Fibroblast of lung (primary cell): ENCODE measurements at places on chromosomes 1 and 21. TPM values are rescaled to one million over a fixed set of nuclear protein-coding genes. Genes with fewer than 3 reads are reported as not detected.

- DNase-seq: peak; percentile 97
- peak overlapping the region; percentile 75 for H3K4me3 ChIP-seq
- peak overlapping the region; percentile 90 for H3K27ac ChIP-seq
- H3K27me3 ChIP-seq: no peaks in the 10 kb centered on the region
Measured at GRCh38 chr1:31798433-31799195, 17.2 kb downstream of the SPOCD1 start.

DNA sequence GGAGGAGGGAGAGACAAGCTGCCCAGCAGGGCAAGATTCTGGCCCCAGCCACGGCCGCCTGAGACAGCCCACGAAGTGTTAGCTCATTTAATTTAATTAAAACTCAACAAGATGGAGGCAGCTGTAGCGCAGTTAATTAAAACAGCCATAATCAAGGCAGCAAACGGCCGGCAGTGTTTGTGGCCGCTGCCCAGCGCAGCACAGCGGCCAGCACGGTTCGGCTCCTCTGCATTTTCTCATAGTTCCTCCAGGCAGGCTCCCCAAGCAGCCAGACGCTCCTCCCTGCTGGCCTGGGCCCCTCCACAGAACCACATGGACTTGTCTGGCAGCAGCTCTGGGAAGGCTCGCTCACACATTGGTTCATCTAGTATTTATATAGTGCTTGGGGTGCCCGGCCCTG lies 40.0 kb downstream of the PTPRF start:
- no peak overlapping the region for H3K27ac ChIP-seq
- peaks cover 2% of the 10 kb centered on the region for H3K4me1 ChIP-seq
- no peak for DNase-seq
- no peaks in the 10 kb centered on the region for H3K27me3 ChIP-seq
- peaks cover 2% of the 10 kb centered on the region for H3K36me3 ChIP-seq

SMIM12 gene
- 14.4 and 18.2 TPM in 2 replicates for total RNA-seq

- H3K4me3 ChIP-seq: no peak overlapping the region
- no peaks in the 10 kb centered on the region for H3K4me1 ChIP-seq
- no peaks in the 10 kb centered on the region for H3K27me3 ChIP-seq
- H3K27ac ChIP-seq: no peak overlapping the region
Measured at GRCh38 chr1:190226006-190226405, 251.7 kb downstream of the BRINP3 start.

SPRR2E gene
- not detected in 2 replicates for total RNA-seq

DNA sequence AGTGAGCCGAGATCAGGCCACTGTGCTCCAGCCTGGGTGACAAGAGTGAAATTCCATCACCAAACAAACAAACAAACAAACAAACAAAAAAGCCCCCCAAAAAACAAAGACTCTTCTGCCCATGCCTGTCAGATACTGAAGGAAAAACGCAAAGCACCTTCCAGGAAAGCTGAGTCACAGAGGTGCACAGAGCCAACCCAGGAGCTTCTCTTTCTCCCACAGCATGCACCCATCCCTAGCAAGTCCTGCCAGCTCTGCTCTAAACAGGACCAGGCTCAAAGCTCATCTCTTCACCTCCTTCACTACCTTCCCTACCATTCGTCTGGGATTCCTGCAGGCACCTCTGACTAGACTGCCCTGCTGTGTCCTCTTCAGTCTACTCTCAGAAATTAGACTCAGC lies 46.5 kb downstream of the ETS2 start:
- no peak overlapping the region for H3K27ac ChIP-seq
- peaks cover 2% of the 10 kb centered on the region for H3K4me1 ChIP-seq
- H3K27me3 ChIP-seq: no peaks in the 10 kb centered on the region
- DNase-seq: no peak
- no peaks in the 10 kb centered on the region for H3K36me3 ChIP-seq
- H3K4me3 ChIP-seq: no peak overlapping the region

- H3K36me3 ChIP-seq: no peaks in the 10 kb centered on the region
- no peaks in the 10 kb centered on the region for H3K27me3 ChIP-seq
- no peaks in the 10 kb centered on the region for H3K4me1 ChIP-seq
- H3K4me3 ChIP-seq: no peak overlapping the region
- H3K27ac ChIP-seq: no peak overlapping the region
- DNase-seq: no peak
Measured at GRCh38 chr1:67482733-67483482, 52.7 kb upstream of the SERBP1 start.

DNA sequence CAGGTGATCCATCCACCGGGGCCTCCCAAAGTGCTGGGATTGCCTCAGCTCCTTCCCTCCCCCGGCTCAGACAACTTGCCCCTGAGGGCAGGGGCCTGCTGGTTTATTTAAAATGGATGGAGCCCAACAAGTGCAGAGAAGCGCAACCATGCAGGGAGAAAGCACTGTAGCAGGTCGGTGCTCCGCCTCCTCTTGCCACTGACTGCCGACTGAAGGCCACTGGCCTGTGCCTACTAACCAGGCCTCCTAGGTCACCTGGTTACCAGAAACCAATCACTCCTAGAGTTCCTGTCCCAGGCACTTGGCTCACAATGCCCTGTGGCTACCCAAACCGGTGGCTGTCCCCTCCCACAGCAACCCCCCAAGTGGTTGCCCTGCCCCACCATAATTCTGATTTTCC lies 35.9 kb downstream of the ZNF695 start:
- no peaks in the 10 kb centered on the region for H3K27me3 ChIP-seq
- H3K4me3 ChIP-seq: no peak overlapping the region
- H3K4me1 ChIP-seq: no peaks in the 10 kb centered on the region

CRP gene
- total RNA-seq: not detected in 2 replicates

- no peak overlapping the region for H3K4me3 ChIP-seq
- H3K4me1 ChIP-seq: no peaks in the 10 kb centered on the region
- H3K27ac ChIP-seq: no peak overlapping the region
Measured at GRCh38 chr1:224753491-224753890, 137.4 kb downstream of the CNIH3 start.

PLPPR5 gene
- under 0.01 TPM in 1 of 2 replicates, not detected in the other for total RNA-seq

DNA sequence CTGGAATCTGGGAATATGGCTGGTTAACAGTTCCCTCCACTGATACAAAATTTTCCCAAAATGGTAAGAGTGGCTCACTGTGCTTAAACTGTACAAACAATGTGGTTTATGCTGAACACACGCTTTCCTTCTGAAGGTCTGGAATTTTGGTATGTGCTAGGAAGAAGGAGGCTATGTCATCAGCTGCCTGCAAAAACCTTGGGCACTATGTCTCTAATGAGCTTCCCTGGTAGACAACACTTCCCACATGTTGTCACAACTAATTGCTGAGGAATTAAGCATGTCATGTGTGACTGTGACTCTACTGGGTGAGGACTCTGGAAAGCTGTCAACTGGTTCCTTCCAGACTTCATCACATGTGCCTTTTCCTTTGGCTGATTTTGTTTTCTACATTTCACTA lies 29.2 kb downstream of the IPP start:
- DNase-seq: peak; percentile 72
- no peak overlapping the region for H3K4me3 ChIP-seq
- H3K4me1 ChIP-seq: peaks cover 3% of the 10 kb centered on the region

DNA sequence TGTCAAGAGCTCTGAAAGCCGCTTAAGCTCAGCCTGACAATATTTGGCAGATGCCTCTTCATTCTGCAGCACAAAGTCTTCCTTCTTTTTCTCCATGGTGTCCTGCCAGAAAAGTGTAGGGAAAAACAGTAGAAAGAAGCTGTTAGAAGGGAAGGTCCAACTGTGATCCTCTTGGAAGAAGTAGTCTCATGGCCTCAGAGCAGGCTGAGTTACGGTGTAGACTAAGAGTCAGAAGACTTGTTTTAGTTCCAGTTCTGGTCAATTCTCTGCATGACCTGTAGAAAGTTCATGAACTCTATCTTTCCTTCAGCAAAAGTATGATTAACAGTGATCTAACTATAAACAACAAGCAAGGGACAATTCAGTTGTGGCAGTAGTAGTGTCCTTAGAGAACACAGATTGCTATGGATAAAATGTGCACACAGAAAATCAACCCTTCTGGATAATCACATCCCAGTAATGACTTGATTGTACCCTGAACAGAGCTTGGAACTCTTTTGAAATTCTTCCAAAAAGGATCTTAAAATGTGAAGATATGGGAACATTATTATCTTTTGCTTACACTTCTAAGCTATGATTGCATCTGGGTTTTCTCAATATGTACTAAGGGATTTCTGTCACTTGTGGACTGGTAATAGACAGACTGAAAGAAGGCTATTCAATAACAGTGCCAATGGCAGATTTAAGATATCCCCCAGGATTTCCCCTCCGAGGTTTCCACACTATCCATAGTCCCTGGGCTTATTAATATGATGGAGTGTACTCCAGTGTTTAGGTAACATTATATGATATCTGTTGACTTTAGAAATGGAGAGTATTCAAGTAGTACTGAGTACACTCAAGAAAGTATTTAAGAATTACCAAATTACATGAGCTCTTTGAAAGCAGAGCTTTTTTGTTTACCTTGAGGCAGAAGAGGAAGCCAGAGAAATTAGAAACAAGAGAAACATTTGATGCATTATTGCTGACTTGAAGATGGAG lies 22.1 kb upstream of the GBP2 start:
- no peaks in the 10 kb centered on the region for H3K4me1 ChIP-seq
- DNase-seq: no peak
- H3K4me3 ChIP-seq: no peak overlapping the region
- H3K36me3 ChIP-seq: no peaks in the 10 kb centered on the region
- no peak overlapping the region for H3K27ac ChIP-seq
- no peaks in the 10 kb centered on the region for H3K27me3 ChIP-seq

RAB3B gene
- 7.2 and 36.5 TPM in 2 replicates for total RNA-seq

GRCh38 chr21:41294548-41295231 lies 21.9 kb upstream of the FAM3B start:
- no peak overlapping the region for H3K4me3 ChIP-seq
- H3K27me3 ChIP-seq: no peaks in the 10 kb centered on the region
- H3K4me1 ChIP-seq: no peaks in the 10 kb centered on the region
- DNase-seq: no peak

E2F2 gene
- total RNA-seq: 0.17 TPM in 1 of 2 replicates, not detected in the other

DNA sequence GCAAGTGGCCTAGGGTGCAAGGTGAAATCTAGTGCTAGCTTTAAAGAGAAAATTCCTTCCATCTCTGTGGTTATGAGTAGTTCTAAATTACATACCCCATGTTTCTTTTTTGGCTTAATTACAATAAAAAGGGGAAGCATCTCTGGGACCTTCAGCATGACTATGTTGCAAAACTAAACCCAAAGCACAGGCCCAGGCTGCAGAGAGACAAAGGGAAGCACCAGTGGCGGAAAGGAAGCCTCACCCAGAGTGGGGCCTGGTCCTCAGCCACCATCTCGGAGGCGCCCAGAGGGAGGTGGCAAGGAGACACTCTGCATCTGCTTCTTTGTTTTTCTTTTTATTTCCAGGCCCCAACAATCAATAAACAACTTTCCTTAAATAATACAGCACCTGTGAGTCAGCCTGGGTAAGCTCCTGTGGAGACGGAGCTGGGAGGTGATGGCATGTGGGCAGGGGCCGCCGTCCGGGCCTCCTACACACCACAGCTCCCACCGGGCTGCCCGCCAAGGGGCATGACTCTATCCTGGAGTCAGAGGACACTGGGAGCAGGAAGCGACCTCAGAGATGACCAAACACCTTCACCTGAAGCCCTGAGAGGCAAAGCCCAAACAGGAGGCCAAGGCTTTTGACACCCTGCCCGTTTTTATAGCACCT lies 21.7 kb downstream of the ITPKB start:
- no peaks in the 10 kb centered on the region for H3K4me1 ChIP-seq
- peak; percentile 25 for DNase-seq
- H3K27ac ChIP-seq: no peak overlapping the region
- H3K36me3 ChIP-seq: no peaks in the 10 kb centered on the region

- H3K27ac ChIP-seq: no peak overlapping the region
- no peaks in the 10 kb centered on the region for H3K36me3 ChIP-seq
- DNase-seq: peak; percentile 42
- H3K4me3 ChIP-seq: no peak overlapping the region
Measured at GRCh38 chr1:53620061-53620855, 118.7 kb downstream of the GLIS1 start.

GRCh38 chr1:205632669-205633169 lies 908 bp upstream of the ELK4 start:
- DNase-seq: no peak
- H3K27me3 ChIP-seq: peaks cover under 1% of the 10 kb centered on the region
- H3K27ac ChIP-seq: no peak overlapping the region
- peaks cover 9% of the 10 kb centered on the region for H3K4me1 ChIP-seq
- H3K36me3 ChIP-seq: no peaks in the 10 kb centered on the region

GRCh38 chr1:168498956-168499687 lies 44.7 kb downstream of the XCL2 start:
- no peaks in the 10 kb centered on the region for H3K4me1 ChIP-seq
- H3K27ac ChIP-seq: no peak overlapping the region
- no peaks in the 10 kb centered on the region for H3K36me3 ChIP-seq
- DNase-seq: no peak
- no peak overlapping the region for H3K4me3 ChIP-seq

GRCh38 chr1:232628335-232629249 lies 1.3 kb downstream of the SIPA1L2 start:
- no peak overlapping the region for H3K27ac ChIP-seq
- no peaks in the 10 kb centered on the region for H3K36me3 ChIP-seq
- H3K27me3 ChIP-seq: peaks cover 11% of the 10 kb centered on the region
- no peaks in the 10 kb centered on the region for H3K4me1 ChIP-seq

NR5A2 gene
- not detected in 2 replicates for total RNA-seq

DNA sequence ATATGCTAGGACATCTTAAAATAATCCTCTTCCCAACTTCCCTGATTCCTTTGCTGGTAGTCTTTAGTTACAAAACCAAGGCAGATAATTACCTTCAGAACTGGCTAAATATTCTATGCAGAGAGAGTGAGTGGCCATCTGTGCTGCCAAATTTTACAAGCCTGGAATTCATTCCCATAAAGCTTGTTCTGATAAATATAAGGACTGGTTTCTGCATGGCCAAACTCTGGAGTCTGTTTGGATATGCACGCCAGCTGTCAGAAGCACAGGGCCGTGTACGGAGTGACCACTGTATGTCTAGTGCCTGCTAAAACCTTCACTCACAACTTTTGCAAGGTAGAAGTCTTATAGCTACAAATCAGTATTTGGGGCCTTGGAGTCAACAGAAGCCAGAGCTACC lies 66.5 kb upstream of the RAVER2 start:
- H3K4me1 ChIP-seq: no peaks in the 10 kb centered on the region
- H3K27ac ChIP-seq: no peak overlapping the region
- DNase-seq: no peak
- H3K4me3 ChIP-seq: no peak overlapping the region

DNA sequence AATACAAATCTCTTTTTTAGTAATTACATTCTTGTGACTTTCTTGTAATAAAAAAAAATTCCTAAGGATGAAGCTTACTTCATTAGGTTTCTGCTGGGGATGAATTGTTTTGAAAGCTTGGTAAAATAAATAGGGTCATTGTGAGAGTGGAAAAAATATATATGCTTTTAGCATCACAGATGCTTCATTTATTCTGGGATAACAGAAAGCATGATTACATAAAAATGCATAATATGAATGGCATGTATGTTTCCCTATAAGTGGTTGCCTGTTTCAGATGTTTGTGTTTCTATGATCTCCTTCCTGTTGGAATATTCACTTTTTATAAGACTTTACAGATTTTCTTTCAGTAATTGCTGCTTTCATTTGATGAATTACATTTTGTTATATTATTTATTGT lies 42.3 kb downstream of the HMCN1 start:
- H3K36me3 ChIP-seq: no peaks in the 10 kb centered on the region
- no peak overlapping the region for H3K4me3 ChIP-seq
- H3K27ac ChIP-seq: no peak overlapping the region
- no peaks in the 10 kb centered on the region for H3K4me1 ChIP-seq
- peak; percentile 15 for DNase-seq
